ENCODE measurements at places on chromosomes 7 and 10. TPM values are rescaled to one million over a fixed set of nuclear protein-coding genes. Genes with fewer than 3 reads are reported as not detected.

DNA sequence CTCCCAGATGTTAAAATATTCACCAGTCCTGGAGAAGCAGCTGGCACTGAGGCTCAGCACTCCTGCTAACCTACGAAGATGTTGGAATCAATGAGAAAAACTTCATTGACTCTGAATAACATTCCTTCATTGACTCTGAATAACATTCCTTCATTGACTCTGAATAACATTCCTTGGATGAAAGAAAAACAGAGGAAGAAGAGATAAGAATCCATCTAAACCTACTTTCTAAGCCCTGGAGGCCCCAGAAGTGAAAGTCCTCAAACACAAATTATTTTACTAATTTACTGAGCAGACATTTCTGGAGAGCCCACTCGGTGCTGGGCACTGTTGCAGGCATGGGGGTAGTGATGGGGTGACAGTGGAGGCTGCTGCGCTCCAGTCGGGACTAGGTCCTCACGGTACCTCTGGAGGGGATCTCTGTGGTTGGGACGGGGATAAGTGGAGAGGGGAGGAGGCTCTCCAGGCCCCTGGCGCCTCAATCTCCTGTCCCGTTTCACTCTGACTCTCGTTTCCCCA is 254.1 kb downstream of the WDR37 start:
- DNase-seq = no peak

CUZD1 gene
- total RNA-seq = 0.31 TPM

DNA sequence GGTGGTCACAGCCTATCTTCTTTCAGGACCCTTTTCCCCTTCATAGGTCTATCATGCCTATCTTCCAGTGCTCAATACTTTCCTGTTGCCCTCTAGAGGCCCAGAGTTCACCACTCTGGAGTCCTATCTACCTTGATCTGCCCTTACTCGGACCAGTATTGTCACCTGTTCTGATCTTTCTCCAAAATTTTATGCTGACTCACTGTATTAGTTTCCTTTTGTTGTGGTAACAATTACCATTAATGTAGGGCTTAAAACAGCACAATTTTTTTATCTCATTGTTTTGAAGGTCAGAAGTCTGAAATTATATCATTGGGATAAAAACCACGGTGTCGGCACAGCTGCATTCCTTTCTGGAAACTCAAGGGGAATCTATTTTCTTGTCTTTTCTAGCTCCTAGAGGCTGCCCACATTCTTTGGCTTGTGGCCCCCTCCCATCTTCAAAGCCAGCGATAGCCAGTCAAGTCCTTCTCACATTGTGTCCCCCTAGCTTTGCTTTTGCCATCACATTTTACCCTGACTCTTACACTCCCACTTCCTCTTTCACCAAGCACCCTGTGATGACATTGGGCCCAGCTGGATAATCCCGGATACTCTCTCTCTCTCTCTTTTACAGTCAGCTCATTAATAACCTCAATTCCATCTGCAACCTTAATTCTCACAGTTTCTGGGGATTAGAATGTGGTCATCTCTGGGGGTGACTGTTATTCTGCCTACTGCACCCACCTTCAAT is 54.6 kb downstream of the TFAM start:
- no peak for DNase-seq

GRCh38 chr10:126609566-126609965 is 60.9 kb downstream of the C10orf90 start:
- no peak for DNase-seq

GRCh38 chr7:10803720-10804119 is 170.0 kb upstream of the PHF14 start:
- no peak for DNase-seq

RPS24 gene
- total RNA-seq = 2,905 TPM

DNA sequence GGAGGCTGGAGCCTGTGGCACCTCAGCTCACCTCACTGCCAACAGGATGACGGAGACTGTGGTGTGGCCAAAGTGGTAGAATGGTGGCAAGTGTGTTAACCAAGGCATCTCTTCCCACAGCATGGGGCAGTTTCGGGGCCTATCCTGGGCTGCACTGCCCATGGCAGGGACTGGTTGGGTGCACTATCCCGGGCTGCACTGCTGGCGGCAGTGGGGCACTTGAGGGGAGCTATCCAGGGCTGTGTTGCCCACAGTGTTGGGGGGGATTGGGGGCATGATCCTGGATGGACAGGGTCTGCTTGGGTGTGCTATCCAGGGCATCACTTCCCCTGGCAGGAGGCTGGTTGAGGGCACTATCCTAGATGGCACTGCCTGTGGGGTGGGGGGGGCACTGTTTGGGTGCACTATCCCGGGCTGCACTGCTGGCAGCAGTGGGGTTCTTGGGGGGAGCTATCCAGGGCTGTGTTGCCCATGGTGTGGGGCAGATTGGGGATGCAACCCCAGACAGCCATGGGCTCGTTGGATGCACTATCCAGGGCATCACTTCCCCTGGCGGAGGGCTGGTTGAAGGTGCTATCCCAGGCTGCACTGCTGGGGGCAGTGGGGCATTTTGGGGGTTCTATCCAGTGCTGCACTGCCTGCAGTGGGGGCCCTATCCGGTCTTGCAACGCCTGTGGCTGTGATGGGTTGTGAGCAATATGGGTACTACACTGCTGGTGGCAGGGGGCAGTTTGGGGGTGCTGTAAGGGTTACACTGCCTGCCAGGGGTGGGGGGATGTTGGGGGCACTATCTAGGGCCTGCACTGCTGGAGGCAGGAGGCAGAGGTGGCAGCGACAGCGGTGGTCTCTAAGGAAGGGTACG is 129.7 kb downstream of the ZNF248 start:
- no peak for DNase-seq

SPAG6 gene
- 1.2 TPM for total RNA-seq

DNA sequence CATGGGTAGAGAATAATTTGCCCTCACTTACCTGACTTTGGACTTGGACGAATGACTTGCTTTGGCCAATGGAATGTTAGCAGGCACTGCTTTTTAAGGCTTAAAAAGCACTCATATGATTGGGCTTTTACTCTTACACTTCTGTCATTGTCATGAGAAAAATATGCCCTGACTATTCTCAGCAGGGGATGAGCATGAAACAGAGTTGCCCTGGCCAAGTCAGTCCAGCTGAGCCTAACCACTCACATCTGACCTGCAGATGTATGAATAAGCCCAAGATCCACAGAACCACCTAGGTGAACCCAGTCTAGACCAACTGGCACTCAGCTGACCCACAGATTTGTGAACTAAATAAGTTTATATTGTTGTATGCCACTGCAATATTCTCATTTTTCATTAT is 573.5 kb downstream of the TNS3 start:
- no peak for DNase-seq

GFRA1 gene
- 4.7 TPM for total RNA-seq

FKBP6 gene
- total RNA-seq = not detected

DNA sequence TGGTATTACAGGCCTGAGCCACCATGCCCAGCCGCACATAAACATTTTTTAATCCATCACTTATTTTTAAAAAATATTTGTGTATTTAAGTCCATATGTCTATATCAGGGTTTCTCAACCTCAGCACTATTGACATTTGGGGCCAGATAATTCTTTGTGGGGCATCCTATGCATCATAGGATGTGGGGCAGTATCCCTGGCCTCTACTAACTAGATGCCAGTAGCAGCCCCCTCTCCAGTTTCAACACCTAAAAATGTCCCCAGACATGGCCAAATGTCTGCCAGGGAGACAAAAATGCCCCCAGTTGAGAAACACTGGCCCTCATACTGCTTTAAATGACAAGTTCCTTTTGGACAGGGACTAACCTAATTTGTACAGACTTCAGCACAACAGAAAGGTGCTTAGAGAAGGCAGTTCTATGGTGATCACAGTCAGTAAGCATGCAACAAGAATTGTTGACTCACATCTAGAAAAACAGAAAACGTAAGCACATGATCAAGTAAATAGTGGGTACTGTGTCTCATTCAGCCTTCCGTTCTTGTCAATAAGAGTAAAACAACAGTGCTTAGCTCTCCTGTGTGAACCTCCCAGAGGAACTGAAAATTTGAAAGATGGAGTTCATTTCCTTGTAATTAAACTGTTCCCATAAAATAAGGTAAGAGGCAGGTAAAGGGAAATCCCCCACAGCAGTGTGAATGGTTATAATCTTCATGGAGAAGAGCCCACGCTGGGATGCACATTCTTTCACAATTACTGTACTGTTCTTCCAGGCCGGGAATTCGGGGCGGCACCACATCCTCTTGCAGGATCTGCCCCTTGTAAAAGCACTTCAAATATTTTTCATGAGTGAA is 17.3 kb upstream of the ADRB1 start:
- no peak for DNase-seq

- DNase-seq = no peak
These were observed 507.2 kb downstream of the TCERG1L start for GRCh38 chr10:130804281-130804680.

DNA sequence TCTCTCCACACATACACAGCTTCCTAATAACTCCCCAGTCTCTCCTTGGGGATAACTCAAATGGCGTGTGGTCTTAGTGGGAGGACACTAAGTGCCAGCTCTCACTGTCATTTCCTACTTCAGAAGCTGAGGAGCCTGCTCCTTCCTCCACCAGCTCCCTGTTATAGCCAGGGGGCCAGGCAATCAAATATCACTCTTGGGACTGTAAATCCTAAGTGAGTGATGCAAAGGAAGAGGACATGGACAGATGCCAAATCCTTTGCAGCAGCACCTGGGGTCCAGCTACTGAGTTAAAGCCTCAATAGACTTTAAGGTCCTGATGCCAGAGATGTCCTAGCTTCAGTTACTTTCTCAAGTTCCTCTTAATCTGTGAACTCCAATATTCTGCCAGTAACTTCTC is 34.1 kb downstream of the SEM1 start:
- no peak for DNase-seq

DNA sequence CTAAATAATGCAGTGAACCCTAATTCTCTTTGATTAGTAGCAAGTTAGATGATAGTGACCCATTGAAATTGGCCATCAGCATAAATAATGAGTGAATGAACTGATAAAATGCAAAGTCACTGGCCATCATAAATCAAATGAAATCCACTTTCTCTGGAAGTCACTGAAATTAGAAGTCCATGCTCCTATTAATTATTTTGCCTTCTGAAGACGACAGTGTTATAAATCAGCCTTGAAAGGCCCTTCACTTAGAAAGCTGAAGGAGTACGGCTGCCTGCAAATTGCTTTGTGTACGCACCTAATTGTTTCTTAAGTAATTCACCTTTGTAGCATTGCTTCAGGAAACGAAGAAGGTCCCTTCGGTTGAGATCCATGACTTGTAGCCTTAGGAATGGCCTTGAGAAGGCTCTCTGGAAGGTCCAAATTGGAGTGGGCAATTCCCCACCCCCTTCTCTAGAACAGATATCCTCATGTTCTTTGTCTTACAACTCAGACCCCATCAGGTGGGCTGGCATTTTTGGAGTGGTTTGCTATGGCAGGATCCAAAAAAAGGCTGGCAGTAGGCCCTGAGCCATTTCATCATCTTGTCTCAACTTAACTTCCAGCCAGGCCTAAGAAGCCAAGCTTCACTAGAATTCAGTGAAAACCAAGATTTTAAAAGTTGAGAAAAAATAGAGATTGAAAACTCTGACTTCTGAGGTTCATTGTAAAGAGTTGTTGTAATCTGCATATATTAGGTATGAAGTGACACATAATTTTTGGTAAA is 420.3 kb downstream of the LRMDA start:
- no peak for DNase-seq

- DNase-seq = no peak
These were observed 44.7 kb downstream of the ABLIM1 start for GRCh38 chr10:114613237-114613979.

- DNase-seq = no peak
These were observed 46.7 kb downstream of the PKD1L1 start for GRCh38 chr7:47901542-47901941.

DNA sequence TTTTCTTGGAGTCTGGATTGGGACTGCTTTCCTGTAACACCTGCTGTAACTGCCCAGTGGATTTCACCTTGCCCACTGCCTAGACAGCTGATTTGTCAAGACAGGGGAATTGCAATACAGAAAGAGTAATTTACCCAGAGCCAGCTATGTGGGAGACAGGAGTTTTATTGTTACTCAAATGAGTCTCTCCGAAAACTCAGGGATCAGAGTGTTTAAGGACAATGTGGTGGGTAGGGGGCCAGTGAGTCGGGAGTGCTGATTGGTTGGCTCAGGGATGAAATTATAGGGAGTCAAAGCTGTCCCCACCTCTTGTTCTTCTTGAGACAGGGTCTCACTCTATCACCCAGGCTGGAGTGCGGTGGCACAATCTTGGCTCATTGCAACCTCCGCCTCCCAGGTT is 25.2 kb upstream of the BNIP3 start:
- DNase-seq = no peak

- no peak for DNase-seq
These were observed 45.5 kb downstream of the CASTOR2 start for GRCh38 chr7:75010036-75010435.

NPY4R gene
- not detected for total RNA-seq

GRCh38 chr10:98074315-98074911 is 44.0 kb upstream of the CRTAC1 start:
- DNase-seq = no peak

ELMO1 gene
- total RNA-seq = 78.9 TPM

HOXA9 gene
- total RNA-seq = not detected

GRCh38 chr7:84047085-84047484 is 147.5 kb downstream of the SEMA3A start:
- DNase-seq = no peak

DNA sequence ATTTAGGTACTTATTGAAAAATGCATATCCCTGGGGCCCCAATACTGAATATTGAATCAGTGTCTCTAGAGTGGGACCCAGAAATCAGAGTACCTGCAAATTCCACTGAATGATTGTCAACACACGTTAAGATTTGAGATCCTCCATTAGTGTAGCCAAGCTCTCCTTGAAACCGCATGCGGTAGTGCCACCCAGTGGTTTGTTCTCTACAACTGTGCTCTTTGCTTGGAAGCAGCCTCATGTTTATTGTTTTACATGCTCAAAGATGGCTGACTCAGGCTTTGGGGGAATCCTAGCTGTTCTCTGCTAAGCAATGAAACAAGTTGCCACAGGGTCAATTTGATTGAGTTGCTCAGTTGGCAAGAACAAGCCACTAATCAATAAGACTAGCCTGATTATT is 340.2 kb upstream of the CELF2 start:
- DNase-seq = no peak

GRCh38 chr7:139659922-139660316 is 117.9 kb downstream of the HIPK2 start:
- no peak for DNase-seq

DNA sequence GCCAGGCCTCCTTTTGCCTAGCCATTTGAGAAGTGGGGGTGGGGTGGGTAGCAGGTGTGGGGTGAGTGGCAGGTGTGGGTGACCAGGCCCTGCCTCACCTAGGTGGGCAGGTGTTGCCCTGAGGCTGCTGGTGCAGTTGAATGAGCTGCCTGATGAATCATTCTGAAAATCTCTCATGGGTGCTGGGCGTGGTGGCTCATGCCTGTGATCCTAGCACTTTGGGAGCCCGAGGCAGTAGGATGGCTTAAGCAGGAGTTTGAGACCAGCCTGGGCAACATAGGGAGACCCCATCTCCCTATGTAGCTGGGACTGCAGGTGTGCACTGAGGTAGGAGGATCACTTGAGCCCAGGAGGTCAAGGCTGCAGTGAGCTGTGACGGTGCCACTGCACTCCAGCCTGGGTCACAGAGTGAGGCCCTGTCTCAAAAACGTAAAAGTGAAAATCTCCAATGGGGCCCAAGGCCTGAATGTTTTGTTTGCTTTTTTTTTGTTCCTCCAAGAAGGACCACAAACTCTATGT is 17.7 kb downstream of the TSPAN14 start:
- no peak for DNase-seq

PSD gene
- 101 TPM for total RNA-seq

MACROH2A2 gene
- 23.6 TPM for total RNA-seq

Data from occipital lobe (tissue), 3 donors.